ENCODE measurements at places on chromosomes 3 and 15.

DNA sequence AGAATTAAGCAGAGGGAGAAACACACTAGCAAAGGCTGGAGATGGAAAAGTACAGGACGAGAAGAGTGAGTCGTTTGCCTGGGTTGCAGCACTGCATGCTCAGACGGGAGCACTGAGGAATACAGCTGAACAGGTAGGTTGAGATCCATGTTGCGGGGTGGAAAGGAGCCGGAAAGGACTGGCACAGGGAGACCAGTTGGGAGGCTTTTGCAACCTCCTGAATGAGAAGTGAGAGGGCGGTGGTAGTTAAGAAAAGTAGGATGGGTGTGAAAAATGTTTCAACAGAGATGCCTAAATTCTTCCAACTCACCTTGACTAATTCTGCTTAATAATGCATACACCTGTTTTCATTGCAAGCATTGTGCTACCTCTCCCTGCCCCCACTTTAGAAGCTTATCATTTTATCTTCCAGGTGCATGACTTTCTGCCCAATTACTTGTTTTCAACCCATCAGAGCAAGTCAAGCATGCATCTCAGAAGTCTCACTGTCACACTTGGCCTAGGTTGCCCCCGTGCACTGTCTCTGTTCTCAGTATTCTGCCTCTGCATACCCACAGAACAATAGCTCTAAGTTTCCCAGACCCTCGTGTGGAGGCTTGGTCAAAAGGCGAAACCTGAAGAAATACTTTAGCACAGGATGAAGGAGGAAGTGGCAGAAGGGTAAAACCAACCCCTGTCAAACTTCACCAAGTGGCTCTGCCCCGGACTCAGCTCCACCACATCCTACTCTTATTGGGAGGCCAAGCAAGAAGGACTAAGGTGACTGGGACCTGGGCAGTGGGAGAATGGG, 199.3 kb upstream of the BCL6 start:
- no peak for DNase-seq

DNA sequence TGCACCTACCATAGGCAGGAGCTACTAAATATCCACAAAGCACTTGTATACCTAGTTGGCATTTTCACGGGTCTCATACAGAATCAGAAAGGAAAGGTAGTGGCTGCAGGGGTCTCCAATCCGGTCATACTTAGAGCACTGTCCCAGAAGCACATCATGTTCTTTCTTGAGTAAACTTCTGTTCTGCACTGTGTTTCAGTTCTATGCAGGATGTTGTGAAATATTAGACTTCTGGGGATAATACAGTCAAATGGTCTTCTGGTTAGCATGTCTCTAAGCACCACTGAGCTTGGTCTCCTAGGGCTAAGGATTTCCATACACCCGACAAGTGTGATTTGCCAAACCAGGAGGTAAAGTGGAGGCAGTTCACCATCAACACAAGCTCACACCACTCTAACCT, 27.9 kb downstream of the MINDY4B start:
- no peak for DNase-seq

DNA sequence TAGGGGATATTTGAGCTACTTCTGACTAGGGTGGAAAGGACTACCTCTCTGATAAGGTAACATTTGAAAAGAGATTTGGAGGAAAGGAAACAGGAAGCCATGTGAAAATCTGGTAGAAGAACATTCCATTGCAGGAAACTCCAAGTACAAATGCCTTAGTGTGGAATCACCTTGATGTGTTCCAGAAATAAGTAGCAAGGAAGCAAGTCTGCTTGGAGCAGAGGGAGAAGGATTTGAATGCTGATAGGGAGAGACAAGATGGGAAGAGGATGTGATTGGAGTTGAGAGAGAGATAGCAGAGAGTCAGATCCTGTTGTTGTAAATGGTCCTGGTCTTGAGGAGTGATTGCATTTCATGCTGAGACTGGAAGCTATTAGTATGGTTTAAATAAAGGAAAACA, 335.1 kb upstream of the DCBLD2 start:
- no peak for DNase-seq

DNA sequence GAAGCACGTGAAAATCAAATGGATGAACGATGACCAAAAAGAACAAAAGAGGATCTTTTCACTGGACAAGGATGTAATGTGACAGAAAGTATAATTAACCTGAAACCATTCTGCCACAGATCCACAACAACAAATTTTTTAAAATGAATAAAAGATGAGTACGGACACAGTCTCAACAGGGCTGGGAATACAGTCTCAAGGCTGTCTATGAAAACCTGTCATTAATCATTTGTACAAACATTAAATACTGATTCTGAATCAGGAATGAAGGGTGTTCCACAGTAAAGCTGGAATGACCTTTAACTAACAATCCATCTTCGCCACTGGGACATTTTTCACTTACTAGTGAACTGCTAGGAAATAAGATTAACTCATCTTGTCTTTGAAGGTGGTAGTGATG, 506.9 kb upstream of the ADAMTS9 start:
- no peak for DNase-seq

DNA sequence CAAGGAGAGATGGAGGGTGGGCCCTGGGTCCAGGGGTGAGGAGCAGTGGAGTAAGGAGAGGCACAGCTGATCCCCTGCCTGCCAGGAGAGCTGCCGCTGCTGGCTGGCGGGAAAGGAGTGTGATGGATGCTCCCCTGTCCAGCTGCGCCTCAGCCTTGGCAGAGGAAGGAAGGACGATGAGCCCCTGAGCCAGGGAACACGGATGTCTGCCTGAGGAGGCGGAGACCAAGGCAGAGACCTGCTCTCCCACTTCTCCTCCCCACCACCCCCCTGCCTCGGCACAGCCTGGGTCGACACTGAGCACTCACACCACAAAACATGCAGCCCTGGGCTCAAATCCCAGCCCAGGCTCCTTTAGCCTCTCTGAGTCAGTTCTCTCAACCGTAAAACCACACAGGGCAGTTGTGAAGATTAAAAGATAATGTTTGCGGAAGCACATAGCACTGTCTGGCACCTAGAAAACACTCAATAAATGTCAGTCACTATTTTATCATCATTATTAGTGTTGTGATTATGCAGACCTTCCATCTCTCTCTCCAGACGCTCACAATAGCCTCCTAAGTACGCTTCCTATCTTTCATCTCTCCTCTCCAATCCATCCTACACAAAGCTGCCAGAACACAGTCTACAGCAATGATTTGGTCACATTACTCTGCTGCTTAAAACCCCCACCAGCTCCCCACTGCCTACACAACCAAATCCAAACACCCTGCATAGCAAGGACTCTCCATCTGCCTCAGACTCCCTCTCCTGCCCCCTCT, 52.2 kb downstream of the SEMA5B start:
- peak; percentile 85 for DNase-seq
